ENCODE measurements at places on chromosomes 5 and 9.

DNA sequence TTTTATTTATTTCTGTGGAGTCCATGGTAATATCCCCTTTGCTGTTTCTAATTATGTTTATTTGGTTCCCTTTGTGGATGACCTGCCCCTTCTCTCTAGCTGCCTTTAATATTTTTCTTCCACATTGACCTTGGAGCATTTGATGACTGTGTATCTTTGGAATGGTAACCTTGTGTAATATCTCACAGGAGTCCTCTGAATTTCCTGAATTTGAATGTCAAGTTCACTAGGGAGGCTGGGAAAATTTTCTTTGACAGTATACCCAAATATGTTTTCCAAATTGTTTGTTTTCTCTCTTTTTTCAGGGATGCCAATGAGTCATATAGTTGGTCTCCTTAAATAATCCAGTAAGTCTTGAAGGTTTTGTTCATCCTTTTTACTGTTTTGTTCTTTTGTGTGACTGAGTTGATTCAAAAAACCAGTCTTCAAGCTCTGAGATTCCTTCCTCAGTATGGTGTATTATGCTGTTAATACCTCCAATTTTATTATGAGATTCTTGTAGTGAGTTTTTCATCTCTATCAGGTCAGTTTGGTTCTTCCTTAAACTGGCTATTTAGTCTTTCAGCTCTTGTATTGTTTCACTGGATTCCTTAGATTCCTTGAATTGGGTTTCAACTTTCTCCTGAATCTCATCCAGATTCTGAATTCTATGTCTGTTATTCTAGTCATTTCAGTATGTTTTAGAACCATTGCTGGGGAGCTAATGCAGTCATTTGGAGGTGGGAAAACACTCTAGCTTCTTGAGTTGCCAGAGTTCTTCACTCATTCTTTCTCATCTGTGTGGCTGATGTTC, 349.0 kb upstream of the TARS1 start:
- no peak for DNase-seq

DNA sequence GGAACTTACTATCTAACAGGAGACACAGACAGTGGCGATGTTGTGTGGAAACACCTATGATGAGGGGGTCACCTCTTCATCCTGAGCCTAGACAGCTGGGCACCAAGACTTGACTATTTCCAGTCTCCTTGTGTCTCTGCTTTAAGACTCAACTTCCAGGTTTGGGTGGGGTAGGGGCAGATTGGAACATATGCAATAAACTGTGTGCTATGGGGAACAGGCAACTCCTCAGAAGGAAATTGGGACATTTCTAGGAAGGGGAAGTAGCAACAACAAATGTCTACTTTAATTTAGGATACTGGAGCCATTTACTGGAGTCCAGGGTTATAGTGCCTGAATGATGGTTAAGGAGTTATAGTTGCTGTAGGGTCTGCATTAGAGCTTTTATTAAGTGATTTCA, 57.3 kb downstream of the FGF18 start:
- no peak for DNase-seq

DNA sequence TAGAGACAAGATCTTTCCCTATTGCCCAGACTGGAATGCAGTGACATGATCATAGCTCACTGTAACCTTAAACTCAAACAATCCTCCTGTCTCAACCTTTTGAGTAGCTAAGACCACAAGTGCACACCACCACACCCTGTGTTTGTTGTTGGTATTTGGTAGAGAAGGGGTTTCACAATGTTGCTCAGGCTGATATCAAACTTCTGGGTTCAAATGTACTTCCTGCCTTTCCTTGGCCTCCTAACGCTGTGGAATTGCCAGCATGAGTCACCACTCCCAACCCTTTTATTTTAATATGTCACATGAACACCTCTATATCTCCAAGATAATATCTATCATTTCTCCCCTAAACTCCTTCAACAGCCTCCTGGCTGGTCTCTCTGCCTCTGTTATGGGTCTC, 719.0 kb downstream of the PTPRD start:
- DNase-seq: no peak

DNA sequence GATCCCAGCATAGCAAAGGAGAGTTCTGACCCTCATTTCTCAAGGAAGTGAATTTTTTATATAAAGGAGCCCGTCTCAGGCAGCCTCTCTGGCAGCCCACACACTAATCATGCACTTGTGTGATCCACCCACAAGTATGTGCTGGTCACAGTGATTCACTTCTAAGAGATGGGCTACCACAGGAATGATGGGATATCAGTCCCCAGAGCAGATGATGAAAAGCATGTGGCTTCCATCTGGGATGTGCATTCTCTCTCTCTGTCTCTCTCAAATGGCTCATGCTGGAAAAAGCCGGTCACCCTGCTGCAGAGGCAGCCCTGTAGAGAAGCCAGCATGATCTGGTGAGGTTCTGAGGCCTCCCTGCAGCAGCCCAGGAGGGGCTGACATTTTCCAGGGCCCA, 74.2 kb upstream of the ADCY2 start:
- no peak for DNase-seq

GRCh38 chr5:62652225-62652624, 73.6 kb downstream of the LRRC70 start:
- no peak for DNase-seq

DNA sequence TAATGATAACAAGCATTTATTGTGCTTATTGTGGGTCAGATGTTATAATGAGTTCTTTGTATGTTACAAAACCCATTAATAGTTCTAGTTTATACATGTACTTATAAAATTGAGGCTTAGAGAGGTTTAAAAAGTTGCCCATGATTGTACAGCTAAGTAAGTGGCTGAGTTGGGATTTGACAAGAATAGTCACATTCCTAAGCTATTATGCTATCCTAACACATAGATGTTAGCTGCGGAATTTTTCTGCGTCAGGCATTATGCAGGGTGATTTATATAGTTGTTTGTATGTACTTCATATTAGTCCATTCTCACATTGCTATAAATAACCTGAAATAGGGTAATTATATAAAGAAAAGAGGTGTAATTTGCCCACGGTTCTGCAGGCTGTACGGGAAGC, 12.5 kb downstream of the COMMD10 start:
- no peak for DNase-seq

GRCh38 chr9:18826248-18826647, 206.8 kb downstream of the SAXO1 start:
- DNase-seq: no peak

- DNase-seq: no peak
These were observed 1247.0 kb upstream of the ACO1 start for GRCh38 chr9:31137176-31138160.

- DNase-seq: no peak
These were observed 560.0 kb downstream of the BRINP1 start for GRCh38 chr9:118809160-118809625.
